Fibroblast of the aortic adventitia (primary cell): ENCODE measurements at places on chromosomes 16 and 17. TPM values are rescaled to one million over a fixed set of nuclear protein-coding genes. Genes with fewer than 3 reads are reported as not detected.

DNA sequence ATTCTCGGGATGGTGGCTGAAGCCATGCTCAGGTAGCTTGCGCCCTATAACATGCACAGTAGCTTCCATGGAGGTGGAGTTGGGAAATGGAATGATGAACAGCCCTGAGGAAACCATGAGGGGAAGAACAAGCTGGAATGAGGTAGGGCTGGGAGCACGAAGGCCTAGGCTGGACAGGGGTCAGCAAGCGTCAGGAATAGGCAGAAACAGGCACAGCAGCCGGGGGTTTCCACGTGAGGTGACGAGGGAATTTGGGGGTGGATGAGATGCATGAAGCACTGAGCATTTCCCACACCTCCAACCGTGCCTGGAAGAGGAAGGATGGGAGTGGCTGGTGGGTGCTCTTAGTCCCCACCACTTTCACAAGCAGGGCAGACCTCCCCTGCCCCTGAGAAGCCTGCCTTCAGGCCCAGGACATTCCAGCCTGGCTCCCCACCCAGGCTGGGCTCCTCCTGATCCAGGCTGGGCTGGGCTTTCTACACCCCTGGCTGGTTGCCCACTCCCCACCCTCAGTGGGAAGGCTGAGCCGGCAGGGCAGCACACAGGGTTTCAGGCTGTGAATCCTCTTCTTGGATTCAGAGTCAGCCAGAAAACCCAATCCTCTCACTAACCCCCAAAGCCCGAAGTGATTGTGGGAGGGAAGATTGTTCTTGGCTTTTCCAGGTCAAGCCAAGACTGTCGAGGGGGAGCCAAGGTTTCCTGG is 21.9 kb downstream of the PLEKHG4 start:
- DNase-seq, result peak; percentile 71

DNA sequence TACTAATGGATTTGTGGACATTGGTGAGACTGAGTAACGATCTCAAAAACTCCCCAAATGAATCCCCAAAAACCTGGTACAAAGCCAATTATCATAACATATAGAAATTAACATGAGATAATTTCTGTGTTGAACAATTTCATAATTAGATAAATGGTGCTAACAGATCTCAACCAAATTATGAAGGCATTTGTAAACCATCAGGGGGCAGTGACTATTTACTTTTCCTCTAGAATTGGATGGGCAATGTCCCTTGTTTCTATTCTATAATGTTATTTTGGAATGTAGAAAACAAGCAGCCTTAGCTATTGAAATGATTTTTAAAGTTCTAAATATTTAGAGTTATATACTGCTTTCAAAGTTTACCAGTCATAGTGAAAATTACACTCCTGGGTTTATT is 57.8 kb downstream of the MYH10 start:
- DNase-seq, result peak; percentile 35

DNA sequence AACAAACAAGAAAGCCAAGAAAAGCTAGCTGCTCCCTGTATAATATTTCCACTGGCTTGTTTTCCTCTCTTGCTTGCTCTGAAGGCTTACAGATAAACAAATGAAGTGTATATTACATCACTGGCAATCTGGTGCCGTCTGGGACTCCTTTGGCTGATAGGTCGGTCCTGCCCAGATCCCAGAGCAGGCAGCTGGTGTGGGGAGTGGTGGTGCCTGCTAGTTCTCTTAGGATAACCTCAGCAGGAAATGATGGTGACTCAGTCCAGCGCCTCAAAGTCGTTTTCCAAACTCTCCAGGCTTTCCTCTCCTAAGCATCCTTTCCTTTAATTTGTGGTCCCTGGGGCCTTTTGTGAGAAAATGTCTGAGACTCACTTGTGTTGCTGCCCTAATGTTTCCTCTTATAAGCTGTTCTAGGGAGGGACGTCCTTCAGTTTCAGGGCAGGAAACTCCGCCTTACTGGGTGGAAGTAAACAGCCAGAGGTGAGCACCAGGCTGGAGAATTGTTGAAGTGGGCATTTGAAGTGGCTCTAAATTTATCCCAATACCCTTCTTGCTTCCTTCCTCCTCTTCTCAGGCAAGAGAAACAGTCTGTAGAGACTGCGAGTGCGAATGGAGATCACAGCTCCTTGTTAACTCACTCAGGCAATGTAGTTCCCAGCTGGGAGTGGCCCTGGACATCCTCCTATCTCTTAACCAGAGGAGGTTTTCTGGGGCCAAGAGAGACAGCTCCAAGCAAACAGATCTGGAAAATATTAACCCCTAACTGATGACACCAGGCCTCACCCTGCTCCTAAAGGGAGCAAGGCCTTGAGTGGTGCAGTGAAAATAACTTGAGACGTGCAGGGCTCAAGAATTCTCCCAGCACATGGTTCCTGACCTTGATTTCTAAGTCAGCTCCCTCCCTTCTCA is 34.9 kb downstream of the CD300LF start:
- DNase-seq, result peak; percentile 21

- DNase-seq, result no peak
Measured at GRCh38 chr16:63682844-63683243, 1439.0 kb downstream of the CDH11 start.

GRCh38 chr16:17921357-17921978 is 415.1 kb downstream of the NPIPA8 start:
- peak; percentile 7 for DNase-seq

DNA sequence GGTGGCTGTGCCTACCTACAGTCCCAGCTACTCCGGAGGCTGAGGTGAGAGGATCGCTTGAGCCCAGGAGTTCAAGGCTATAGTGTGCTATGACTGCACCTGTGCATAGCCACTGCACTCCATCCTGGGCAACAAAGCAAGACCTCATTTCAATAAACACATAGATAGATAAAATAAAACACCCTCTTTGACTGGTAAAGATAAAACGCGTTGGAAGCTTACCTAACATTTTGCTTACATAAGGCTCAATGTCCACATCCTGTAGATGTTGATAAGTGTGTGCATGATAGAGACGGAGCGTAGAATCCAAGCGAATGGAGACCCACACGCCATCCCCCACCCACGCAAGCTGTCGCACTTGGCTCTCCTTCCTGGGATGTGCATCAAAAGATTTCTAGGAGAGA is 113.4 kb upstream of the TOB1 start:
- DNase-seq, result no peak

GRCh38 chr17:69485901-69486643 is 71.6 kb downstream of the MAP2K6 start:
- DNase-seq, result no peak

GRCh38 chr17:34248511-34249024 is 6.5 kb upstream of the CCL2 start:
- DNase-seq, result peak; percentile 76

DNA sequence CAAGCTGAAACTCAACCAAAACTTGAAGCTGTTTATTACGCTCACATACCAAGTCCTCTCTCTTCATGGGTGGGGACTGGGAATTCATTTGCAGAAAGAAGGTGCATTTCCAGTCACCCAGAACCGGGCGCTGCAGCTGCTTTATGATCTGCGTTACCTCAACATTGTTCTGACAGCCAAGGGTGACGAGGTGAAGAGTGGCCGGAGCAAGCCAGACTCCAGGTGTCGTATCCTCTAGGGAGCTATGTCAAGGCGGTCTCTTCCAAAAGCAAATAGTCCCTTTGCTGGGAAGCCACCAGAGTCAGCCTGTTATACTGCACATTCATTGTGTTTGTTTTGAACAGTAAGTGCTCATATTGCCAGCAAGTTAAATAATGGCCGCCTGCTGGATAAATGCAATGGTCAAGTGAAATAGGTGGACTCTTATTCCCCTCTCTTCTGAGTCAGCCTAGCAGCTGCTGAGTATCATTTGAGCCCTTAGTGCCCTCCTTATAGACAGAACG is 12.7 kb downstream of the COG1 start:
- DNase-seq, result no peak

- DNase-seq, result no peak
Measured at GRCh38 chr17:17888821-17889220, 52.0 kb upstream of the SREBF1 start.

DNA sequence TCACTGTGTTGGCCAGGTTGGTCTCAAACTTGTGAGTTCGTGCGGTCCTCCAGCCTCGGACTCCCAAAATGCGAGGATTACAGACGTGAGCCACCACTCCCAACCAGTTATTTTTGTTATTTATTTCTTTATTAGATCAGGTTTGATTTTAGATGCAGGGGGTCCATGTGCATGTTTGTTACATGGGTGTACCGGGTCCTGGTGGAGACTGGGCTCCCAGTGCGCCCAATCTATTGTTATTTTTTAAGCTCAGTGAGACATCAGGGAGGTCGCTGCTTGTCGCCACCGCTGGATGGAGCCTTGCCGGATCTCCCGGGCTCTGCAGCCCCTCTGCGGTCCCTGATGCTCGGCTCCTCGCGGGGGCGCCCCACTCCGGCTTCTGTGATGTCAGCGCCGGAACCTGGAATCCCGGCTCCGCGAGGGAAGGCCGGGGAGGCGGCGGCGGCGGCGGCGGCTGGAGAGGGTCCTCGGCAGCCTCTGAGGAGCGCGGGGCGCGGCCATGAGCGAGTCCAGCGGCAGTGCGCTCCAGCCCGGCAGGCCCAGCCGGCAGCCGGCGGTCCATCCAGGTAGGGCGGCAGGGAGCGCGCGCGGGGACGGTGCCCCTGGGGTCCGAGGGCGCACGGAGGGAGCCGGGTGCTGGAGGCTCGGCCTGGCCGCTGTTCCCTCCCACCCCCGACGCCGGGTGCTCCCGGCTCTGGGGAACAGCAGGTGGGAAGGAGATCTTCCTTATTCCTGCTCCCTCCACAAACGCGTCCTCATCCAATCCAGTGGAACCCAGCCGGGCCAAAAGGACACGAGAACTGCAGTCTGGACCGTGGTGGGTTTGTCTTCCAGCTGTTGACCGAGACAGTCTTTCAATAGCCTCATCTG is at the start of gene TMC7:
TSS of gene TMC7 (plus strand) at position 370 of the 870 bp plus-strand sequence. CDS start at position 500, 130 bp downstream.
- peak; percentile 81 for DNase-seq

DNA sequence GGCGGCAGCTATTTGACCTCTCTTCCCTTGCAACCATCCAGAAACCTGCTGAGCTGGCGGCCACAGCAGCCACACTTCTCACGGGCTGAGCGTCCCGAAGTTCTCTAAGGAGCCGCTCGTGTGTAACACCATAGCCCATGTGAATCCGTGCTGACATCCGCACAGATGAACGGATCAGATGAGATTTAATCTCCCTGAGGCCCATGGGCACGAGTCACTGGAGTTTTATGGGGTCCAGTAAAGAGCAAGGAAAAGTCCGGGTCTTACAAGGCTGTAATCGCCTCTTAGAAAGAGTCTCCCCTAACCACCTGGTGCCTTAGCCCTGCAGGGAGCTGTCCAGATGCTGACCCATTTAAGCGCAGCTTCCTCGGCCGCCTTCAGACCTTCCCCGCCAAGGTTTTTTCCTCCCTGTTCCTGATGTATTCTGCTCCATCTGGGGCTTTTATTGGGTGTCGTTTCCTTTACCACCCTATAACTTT is 5.5 kb upstream of the CACNG5 start:
- peak; percentile 78 for DNase-seq

DNA sequence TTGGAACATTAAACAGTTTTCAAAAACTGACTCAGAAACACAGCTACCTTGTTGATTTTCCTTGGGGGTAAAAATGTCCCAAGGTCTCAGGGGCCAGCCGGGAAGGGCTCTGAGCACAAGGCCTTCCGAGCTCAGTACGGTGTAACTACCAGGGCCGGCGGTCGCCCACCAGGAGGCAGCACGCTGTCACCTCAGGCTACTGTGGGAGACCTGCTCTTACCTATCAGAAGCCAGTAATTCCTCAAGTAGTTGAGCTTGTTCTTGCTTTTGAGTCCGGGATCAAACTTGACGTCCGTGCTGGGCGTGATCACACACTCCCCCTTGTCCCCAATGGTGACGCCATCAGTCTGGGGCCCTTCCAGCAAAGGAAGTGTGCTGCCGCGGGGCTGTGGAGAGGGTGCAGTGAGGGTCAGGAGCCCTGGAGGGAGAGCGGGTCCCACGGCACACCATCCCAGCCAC is 43.4 kb upstream of the ICAM2 start:
- DNase-seq, result no peak

DNA sequence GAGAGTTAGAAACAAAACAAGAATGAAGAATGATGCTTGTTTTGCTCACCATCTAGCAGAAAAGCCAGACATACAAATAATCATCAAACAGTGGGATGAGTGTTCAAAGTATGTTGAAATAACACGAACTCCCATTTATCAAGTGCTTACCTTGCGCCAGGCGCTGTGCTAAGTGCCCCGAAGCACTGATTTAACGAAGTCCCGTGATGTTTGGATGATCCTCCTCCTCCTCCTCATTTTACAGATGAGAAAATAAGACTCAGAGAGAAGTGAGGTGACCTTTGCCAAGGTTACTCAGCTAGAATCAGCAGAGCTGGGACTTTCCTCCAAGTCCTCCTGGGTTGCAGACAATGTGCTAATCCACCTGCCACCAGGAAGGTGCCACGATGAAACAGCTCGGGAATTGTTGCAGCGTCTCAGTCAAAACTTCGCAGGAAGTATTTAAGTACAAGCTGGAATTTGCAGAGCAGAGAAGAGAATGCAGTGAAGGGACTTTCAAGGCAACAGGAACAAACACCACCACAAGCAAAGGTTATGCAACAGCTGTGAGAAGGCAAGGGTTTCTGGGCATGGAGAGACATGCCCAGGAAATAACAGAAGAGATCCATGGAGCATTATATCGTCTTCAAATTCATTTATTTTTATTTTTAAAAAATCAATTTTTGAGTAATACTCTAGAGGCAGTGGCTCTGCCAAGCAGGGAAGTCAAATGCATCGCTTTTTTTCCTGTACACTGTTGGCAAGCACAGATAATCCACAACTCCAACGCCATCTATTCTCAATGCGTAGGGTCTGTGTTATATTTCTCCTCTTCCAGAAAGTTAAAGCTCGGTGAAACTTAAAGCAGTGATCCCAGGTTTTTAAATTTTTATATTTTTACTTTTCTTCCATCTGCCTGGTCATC is 11.1 kb downstream of the PRCD start:
- peak; percentile 61 for DNase-seq

DNA sequence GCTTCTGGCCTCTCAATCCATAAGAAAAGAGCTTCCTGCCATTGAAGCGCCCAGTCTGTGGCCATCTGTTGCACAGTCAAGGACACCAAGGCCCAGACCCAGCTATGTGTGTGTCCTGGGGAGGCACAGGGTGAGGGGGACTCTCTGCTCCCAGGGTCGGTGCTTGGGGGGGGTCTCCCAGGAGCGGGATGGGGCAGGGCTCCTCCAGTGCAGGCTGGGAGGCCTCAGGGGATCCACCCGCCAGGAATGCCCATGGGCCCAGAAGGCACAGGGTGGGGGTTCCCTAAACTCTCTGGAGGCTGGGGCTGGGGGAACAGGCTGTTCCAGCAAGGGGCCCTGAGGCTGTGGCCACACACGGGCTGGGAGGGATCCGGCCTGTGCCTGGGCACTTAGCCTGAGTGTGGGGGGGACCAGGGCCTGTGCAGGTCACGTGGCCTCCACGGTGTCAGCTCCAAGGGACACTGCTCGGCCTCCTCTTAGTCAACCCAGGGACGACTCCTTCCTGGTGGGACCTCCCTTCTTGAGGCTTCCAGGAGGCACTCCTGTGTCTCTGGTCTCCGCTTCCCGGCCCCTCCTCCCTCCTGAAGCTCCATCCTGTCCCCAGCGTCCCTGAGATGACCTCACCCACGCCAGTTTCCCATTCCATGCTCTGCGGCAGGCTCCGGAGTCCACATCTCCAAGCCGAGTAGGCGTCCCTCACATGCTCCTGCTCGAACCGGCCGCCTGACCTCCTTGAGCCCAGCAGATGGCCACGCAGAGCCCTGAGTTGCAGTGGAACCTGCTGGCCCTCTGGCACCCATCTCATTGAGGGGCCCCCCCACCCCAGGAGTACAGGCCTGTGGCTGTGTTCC is 23.1 kb upstream of the BAHCC1 start:
- DNase-seq, result peak; percentile 50

The GLIS2 gene
- total RNA-seq, result 3.3 and 6.6 TPM in 2 replicates

The KRT28 gene
- not detected in 2 replicates for total RNA-seq

The ADORA2B gene
- 0.90 and 19.3 TPM in 2 replicates for total RNA-seq

The CDH13 gene
- 55.7 and 58.0 TPM in 2 replicates for total RNA-seq

The SDK2 gene
- total RNA-seq, result not detected in 2 replicates

The ZFP1 gene
- total RNA-seq, result 9.2 and 16.2 TPM in 2 replicates

The SEPTIN12 gene
- total RNA-seq, result not detected in 2 replicates

The CMTM2 gene
- total RNA-seq, result not detected in 2 replicates

The CORO6 gene
- 5.5 and 8.3 TPM in 2 replicates for total RNA-seq
